ENCODE measurements at places on chromosomes 6 and 20. TPM values are rescaled to one million over a fixed set of nuclear protein-coding genes. Genes with fewer than 3 reads are reported as not detected.

TULP4 gene
- polyA plus RNA-seq, result 18.0 TPM

DYNLT2 gene
- 59.4 TPM for polyA plus RNA-seq

TMEM30A gene
- polyA plus RNA-seq, result 52.7 TPM

FABP7 gene
- not detected for polyA plus RNA-seq

HLA-DQA1 gene
- 33.9 TPM for polyA plus RNA-seq

RFX6 gene
- polyA plus RNA-seq, result 0.99 TPM

TPD52L1 gene
- polyA plus RNA-seq, result 22.1 TPM

RIMS1 gene
- 10.0 TPM for polyA plus RNA-seq

CCM2L gene
- 3.5 TPM for polyA plus RNA-seq

OR2J2 gene
- polyA plus RNA-seq, result 0.54 TPM

UBE2V1 gene
- 121 TPM for polyA plus RNA-seq

TRMT6 gene
- 21.4 TPM for polyA plus RNA-seq

EYA2 gene
- 16.2 TPM for polyA plus RNA-seq

DNA sequence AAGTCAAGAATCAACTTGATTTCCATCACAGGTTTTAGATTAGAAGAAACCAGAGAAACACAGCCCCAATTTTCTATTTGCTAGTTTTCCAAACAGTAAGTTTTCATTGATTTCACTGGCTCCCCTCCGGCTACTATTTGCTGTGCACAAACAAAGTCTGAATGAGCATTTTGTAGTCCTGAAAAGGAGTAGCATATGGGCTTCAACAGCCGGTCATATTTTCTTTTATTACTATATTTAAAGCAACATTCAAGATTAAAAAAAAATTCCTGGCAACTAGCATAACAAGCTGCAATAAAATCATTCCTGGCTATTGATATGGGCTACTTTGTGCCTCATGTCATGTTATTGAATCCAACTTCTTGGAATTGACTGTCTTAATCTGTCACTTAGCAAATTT is 48.3 kb downstream of the CARMIL1 start:
- DNase-seq, result no peak

- DNase-seq, result no peak
Observed at GRCh38 chr6:125597411-125598253, 151.8 kb upstream of the HEY2 start.

GRCh38 chr20:19275630-19276071 is 63.2 kb downstream of the SLC24A3 start:
- peak; percentile 89 for DNase-seq

DNA sequence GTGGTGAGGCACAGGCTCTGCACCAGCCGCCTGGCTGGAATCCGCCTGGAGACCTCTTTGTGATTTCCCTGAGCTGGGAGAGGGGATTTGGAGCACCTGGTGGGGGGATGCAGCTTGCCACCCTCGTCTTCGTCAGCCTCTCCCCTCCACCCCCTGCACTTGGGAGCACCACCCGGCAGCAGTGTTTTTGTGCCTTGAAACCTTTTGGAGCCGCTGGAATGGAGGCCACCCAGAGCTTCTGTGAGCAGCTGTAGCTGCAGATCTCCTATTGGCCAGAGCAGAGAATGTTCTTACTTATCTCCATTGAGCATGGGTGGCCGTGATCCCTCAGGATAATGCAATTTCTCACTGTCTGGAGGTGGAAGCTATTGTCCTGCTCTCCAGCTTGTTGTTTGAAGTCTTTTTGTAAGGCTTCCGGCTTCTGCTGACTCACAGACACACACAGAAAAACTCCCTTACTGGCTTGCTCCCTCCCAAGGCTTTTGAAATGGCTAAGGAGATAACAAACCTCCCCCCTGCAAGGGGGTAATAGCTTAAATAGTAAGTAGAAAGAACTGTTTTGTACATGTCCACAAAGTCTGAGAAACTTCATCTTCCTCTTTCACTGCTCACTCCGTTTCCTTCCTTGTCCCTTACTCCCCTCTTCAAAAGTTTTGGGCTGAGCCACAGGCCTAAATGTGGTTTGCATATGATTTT is 271.2 kb downstream of the PRL start:
- peak; percentile 35 for DNase-seq

DNA sequence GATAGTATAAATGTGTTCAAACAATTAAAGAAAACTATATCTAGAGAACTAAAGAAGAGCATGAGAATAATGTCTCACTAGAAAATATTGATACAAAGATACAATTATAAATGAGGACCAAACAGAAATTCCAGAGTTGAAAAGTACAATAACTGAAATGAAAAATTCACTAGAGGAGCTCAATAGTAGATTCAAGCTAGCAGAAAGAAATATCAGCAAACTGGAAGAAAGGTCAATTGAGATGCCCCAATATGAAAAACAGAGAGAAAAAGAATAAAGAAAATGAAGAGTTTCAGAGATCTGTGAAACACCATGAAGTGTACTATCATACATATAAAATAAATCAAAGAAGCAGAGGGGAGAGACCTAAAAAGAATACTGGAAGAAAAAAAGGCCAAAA is 18.0 kb upstream of the BRPF3 start:
- DNase-seq, result no peak

- no peak for DNase-seq
Observed at GRCh38 chr20:35952480-35953386, 1.6 kb downstream of the SCAND1 start.

DNA sequence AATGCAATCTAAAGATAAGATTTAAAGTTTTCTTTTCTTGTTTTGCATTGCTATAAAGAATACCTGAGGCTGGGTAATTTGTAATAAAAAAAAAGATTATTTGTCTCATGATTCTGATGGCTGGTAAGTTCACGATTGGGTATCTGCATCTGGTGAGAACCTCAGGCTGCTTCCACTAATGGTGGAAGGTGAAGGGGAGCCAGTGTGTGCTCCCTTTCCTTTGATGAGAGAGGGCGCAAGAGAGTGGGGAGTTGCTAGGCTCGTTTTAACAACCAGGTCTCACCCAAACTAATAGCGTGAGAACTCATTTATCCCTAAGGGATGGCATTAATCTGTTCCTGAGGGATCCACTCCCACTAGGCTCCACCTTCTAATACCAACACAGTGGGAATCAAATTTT is 353.2 kb downstream of the BTBD3 start:
- no peak for DNase-seq

- no peak for DNase-seq
Observed at GRCh38 chr20:44187054-44187771, at the start of gene JPH2. TSS of gene JPH2 (minus strand) at chr20:44187188. CDS start at chr20:44186705, 483 bp downstream.

DNA sequence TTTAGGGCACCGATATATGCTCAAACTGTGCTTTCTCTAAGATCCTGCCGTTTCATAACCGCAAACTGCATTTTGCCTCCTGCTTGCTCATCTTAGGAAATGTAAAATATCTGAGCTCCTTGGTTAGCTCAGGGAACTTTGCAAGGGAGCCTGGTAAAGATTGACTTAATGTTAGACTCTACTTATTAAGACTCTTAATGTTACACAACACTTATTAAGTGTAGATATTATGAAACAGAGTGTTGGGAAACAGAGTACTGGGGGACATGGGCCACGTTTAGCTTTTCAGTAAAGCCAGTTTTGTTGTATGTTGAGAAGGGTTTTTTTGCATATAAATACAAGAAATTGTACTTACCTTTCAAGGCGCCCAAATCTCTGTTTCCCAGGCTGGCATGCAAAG is 1.9 kb downstream of the LTV1 start:
- no peak for DNase-seq

DNA sequence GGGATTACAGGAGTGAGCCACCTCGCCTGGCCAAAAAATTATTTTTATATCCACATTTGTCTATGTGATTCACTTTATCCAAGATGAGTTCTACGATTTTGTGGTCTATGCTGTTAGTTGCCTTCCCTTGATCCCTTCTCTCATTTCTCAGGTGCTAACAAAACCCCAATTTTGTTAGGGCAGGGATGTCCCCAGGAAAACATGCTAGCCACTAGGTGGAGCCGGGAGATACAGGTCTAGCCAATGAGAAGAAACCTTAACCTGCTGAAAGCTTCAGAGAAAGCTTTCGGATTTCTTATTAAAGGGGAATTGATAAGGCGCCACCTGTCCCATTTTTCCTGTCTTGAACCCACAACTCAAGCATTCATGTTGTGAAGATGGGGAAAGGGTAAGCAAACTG is 167.4 kb upstream of the OLIG3 start:
- peak; percentile 34 for DNase-seq

- DNase-seq, result no peak
Observed at GRCh38 chr20:57229490-57229889, 37.0 kb downstream of the BMP7 start.

GRCh38 chr6:117495869-117496268 is 13.4 kb downstream of the DCBLD1 start:
- no peak for DNase-seq

GRCh38 chr20:35451295-35451694 is 4.1 kb upstream of the CEP250 start:
- DNase-seq, result no peak

DNA sequence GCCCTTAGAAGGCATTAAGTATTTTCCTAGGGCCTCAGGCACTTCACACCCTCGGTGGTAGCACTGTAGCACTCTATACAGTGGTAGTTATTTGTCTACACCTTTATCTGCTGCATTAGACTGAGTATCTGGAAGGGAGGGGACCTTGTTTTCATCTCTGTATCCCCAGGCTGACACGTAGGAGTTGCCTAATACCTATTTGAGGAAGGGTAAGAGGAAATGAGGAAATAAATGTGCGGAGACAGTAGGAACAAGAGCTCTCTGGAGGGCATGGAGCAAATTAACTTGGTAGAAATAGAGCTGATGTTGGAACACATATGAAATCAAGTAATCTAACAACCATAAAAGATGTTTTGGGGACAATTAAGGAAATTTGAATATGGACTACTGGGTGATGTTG is 3.9 kb downstream of the CNPY3 start:
- DNase-seq, result no peak

DNA sequence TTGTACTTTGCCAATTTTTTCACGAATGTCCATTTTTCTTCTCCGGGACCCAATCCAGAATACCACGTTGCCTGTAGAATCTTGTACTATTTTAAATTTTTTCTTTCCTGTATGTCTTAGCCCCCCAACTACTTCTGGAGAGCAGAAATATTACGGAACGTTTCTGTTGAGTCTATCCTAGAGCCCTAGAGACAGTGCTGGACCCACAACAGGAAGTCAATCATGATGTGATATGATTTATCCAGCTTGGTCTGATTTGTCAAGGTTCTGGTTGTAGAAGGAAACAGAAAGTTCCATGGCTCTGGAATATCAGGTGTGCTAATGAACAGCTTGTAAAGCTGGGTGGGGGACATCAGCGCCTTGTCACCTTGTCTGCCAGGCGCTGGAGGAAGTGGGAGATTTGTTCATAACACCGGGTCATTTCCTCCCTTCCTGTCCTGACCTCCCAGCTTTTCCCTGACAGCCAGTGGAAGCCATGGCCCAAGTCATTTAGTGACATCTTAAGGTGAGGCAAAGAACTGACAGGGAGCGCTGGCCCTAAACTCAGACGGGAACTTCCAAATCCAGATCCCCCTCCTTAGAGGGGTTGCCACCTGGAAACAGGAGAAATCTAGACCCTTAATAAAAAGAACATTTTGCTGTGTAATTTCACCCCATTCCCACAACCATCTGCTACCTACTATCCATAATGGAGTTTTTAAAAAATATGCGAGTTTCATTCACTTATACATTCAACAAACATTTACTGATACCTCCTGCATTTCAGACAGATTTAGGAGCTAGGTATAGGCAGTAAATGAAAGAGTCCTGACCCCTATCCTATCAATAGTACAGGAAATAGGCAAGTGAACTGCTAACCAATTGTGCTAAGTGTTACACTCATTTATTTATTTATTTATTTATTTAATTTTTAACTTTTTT is 130.5 kb downstream of the ZFP64 start:
- DNase-seq, result peak; percentile 40

- DNase-seq, result peak; percentile 25
Observed at GRCh38 chr6:145028144-145028818, 707.0 kb downstream of the EPM2A start.

Measured in testis (tissue), 5 donors.